T-helper 17 cell (primary cell): ENCODE measurements at places on chromosomes 1 and 21. TPM values are rescaled to one million over a fixed set of nuclear protein-coding genes. Genes with fewer than 3 reads are reported as not detected.

DNA sequence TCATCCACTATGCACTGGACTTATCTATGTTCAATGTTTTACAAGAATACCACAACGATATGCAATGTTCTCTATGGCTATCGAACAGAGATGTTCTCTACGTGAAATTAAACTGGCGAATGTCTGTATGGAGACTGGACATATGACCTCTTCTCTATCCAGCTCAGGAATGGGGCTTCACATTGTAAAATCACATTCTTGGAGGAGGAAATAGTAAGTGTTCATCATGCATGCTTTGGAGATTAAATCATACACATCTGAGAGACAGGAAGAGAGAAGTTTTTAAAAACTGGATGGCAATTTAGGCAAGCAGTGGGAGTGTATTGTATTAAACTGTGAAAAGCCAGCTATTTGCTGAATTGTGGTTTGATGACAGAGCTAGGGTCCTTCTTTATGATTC, 47.9 kb upstream of the RGL1 start:
- DNase-seq, result no peak

- no peak for DNase-seq
Measured at GRCh38 chr1:86848654-86849053, 65.3 kb downstream of the SELENOF start.

DNA sequence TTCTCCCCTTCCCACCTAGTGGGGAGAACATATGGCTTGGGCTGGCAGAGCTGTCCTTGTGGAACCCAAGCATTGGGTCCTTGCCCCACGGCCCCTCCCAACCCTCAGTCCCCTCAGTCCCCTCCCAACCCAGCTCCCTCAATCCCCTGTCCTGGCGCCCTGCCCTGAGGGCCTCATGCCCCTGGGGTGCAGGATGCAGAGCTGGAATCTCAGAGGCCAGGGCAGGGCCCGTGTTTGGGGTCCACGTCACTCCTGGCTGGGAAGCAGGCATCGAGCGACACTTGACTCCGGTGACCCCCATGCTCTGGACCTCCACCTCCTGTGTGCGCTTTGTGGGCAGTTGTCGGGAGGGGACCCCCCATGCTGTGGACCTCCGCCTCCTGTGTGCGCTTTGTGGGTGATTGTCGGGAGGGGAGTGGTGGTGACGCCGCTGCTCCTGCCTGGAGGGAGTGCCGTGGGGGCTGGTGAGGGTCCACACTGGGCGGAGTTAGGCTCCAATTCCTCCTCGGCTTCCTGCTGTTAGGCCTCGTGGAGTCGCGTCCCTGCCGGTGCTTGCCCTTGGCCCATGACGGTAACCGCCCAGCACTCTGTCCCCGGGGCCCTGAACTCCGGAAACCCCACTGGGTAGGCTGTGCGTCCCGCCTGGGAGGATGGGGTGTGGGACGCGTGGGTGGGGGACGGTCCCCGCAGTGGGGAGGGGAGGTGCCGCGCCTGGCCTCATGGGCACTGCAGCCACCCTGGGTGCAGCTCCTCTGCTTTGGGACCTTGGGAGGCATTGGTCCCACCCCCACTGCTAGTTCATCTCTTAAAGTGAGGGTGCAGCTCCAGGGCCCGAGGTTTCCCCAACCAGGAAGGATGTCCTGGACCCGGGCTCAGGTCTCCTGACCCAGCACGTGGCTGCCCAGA, 31.2 kb downstream of the SLX9 start:
- DNase-seq, result no peak

DNA sequence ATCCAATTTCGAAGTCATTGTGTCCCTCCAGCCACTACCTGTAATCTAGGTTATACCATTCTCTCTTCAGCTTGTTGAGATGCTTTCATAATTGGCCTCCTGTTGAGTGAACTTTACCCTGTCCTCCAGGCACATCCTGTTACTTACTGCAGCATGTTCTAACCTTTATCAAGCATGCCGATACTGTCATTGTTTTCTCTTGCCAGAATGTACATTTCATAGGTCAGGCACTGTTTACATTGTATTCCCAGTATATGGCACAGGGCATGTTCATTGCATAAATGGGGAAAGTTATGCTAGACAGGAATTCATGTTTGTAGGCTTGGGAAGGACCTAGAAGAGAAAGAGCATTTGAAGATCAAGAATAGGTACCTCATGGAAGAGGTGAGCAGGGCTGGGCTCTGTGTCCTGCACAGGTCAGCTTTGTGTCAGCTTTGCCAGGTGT, 10.2 kb downstream of the CXADR start:
- no peak for DNase-seq

- DNase-seq, result no peak
Measured at GRCh38 chr1:8481650-8482380, 163.9 kb downstream of the SLC45A1 start.

KCNK2 gene
- total RNA-seq, result not detected

PEA15 gene
- total RNA-seq, result 21.6 TPM

CLEC20A gene
- total RNA-seq, result not detected
